Stimulated activated CD8-positive, alpha-beta memory T cell treated with anti-CD3 and anti-CD28 coated beads, Interleukin-7, amount 100 ng/mL, for 4 hours (primary cell): ENCODE measurements at places on chromosomes 7 and 10.

DNA sequence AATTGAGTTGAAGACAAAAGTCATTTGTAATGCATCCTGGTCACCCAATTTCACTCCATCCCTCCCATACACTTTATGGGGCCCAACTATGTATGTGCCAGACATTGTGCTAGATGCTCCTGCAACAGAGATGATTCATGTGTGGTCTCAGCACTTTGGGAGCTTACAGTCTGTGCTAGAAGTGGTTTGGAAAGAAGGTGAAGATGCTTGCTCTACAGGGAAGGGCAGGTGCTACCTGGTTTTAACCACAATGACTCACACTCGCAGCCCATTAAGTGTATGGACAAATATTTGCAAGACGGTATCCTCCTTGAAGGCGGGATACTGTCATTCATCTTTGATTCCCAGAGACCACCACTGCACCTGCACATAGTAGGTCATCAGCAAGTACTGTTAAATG is 257.6 kb downstream of the OTUD1 start:
- no peak for DNase-seq

GRCh38 chr7:29414216-29414615 is 149.4 kb upstream of the PRR15 start:
- no peak for DNase-seq

- DNase-seq = no peak
Measured at GRCh38 chr7:34158368-34159153, 253.2 kb downstream of the BMPER start.

GRCh38 chr10:119673271-119673670 is 22.1 kb downstream of the BAG3 start:
- DNase-seq = no peak

GRCh38 chr10:107032700-107033401 is 131.7 kb downstream of the SORCS1 start:
- no peak for DNase-seq

- no peak for DNase-seq
Measured at GRCh38 chr7:131937868-131938267, 381.4 kb upstream of the PODXL start.

GRCh38 chr10:121503587-121504051 is 94.6 kb downstream of the FGFR2 start:
- DNase-seq = no peak

DNA sequence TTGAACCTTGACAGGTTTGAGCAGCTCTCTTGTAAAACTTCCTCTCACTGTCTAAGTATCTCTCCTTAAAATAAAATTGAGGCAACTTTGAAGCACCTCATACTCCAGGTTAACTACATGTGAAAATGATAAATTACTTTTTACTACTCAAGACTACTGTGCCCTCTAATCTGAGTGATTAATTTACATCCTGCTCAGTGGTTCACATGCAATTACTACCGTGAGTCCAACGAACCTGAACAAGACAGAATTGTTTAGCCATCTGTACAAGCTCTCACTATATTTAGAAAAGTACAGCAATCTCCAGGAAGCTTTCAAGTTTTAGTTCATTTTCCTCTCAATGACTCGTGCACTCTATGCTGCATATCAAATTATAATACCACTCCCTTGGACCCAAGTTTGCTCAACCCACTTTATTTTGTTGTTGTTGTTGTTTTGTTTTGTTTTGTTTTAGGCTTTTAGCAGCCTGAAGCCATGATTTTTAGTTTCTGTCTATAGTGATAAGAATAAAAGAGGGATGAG is 21.2 kb downstream of the PDE1C start:
- no peak for DNase-seq

DNA sequence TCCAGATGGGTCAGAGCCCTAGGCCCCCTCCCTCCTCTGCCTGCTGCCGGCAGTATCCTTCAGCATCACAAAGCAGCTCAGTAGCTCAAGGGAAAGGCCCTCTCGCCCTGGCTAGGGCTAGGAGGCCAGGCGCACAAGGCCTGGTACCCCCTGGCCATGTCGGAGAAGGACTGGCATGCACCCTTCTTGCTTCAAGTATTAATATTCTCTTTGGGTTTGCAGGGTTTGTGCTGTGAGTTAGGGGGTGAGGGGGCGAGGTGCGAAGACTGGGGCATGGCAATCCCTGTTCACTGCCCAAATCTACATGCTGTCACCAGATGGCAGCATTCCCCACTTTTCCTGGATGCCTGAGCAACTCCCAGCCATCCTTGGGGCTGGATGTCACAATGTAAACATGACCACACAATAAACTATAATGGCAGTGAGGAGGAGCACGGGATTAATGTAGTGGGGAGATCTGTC is 105.2 kb downstream of the NEURL1 start:
- DNase-seq = no peak

DNA sequence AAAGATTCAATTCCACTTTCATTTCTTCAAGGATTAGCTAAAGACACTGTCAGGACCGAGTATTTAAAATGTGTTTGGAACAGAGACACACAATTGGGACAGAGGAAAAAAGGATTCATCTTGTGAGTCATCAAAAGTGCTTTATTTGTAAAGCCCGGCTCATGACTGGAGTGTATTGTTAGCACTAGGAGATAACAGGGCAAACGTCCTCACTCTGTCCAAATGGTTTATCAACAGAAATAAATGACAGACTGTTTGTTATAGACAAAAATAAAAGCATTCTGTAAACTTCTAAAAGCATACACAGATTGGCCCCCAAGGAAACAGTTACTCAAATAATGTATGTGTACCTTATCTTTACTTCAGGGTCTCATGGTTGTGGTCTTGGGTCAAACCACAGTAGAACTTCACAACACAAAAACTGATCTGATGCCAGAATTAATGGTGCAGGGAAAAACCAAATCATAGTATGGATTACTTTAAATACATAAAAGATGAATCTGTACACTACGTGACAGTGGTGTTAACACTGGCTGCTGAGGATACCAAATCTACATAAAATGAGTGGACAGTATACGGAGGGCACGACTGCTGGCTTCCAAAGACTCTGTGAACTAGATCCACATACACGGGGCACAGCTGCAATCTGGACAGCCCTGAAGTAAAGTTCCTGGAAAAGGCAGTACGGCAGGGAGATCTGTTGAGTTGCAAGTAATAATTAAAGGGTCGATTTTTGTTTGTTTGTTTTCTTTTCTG is 179.4 kb downstream of the PIP4K2A start:
- no peak for DNase-seq

DNA sequence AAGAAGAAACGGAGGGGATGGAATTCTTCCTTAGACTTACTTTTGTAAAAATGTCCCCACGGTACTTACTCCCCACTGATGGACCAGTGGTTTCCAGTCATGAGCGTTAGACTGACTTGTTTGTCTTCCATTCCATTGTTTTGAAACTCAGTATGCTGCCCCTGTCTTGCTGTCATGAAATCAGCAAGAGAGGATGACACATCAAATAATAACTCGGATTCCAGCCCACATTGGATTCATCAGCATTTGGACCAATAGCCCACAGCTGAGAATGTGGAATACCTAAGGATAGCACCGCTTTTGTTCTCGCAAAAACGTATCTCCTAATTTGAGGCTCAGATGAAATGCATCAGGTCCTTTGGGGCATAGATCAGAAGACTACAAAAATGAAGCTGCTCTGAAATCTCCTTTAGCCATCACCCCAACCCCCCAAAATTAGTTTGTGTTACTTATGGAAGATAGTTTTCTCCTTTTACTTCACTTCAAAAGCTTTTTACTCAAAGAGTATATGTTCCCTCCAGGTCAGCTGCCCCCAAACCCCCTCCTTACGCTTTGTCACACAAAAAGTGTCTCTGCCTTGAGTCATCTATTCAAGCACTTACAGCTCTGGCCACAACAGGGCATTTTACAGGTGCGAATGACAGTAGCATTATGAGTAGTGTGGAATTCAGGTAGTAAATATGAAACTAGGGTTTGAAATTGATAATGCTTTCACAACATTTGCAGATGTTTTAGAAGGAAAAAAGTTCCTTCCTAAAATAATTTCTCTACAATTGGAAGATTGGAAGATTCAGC is 158.7 kb upstream of the LANCL2 start:
- DNase-seq = no peak

DNA sequence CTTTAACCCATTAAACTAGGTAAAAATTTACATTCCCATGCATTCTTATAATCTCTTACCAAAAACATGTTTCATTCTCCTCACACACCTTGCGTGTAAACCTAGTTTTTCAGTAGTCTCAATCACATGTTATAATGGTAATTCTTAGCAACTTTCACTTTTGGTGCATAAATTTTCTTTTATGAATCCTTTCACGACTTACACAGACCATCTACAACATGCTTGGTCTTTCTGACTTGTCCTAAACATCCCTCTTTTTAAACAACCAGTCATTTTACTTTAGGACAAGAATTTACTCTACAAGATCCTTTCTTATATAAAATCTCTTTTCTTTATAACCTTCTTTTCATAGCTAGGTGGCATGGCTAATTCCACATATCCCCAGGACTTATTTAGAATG is 25.8 kb downstream of the FBXL13 start:
- DNase-seq = no peak

GRCh38 chr7:12738665-12739064 is 51.2 kb downstream of the ARL4A start:
- no peak for DNase-seq

DNA sequence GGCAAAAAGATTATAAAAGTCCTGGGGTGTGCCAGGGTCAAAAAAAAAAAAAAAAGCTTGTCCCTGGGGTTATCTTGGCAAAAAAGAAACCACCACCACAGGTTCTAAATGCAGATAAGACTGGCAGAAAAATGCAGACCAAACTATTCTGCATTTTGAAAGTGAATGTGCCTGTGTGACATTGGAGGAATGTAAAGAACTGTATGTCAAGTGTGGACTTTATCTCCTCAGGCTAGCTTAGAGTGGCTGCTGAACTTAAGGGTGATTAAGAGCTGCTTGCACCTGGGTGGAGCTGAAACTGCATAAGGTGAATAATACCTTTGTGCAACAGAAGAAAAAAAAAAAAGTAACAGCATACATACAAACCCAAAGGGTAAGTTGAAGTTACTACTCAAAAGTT is 1.3 kb upstream of the NAPEPLD start:
- no peak for DNase-seq

GRCh38 chr10:48740988-48741387 is 56.3 kb downstream of the WDFY4 start:
- DNase-seq = no peak

DNA sequence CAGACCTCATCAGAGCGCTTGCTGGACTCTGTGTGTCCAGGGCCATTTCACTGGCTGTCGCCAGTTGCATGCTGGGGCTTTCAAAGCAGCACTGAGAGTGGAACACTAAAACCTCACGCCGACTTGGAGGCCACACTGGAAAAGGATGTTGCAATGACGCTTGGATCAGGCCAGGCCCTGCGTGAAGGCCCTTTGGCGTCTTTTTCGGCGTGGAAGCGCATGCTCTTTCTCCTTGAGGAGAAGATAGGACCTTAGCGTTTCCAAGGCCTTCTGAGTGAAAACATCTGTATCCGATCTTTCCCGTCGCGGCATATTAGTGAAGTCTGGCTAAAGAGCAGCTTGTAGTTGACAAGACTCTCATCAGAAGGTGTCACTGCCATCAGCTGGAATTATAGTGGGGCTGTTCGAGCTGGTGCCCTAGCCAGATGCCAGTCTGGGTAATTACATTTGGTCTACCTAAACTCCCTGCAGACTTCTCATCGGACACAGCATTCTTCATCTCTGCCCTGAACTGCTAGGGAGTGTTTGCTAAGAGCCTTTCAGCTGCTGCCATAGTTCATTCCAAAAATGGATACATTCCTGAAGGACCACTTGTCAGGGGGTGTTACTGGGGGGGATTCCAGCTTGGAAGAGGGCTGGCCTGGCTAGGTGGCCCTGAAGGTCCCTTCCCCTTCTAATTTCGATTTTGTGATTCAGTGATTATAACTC is 167.7 kb upstream of the TCF7L2 start:
- no peak for DNase-seq

DNA sequence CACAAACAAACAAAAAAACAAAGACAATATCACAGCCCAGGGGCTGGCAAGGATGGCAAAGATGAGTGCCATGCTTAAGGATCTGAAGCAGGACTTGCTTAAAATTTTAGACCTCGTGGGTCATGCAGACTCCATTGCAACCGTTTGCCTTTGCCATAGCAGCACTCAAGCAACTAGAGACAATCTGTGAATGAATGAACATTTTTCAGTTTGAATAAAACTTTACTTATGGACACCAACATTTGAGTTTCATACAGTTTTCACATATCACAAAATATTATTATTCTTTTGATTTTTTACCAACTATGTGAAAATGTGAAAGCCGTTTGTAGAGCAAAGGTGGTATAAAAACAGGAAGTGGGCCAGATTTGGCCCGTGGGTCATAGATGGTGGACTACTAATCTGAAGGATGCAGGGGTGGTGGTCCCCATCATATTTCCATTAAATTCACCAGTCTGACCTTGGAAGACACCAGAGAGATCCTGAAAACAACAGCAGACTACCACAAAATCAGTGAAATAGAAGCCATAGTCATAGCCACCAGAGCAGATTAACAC is 8.3 kb upstream of the RBM17 start:
- no peak for DNase-seq

- DNase-seq = no peak
Measured at GRCh38 chr7:38105874-38106483, 72.1 kb upstream of the STARD3NL start.

- DNase-seq = no peak
Measured at GRCh38 chr7:13897819-13898218, 91.6 kb downstream of the ETV1 start.

DNA sequence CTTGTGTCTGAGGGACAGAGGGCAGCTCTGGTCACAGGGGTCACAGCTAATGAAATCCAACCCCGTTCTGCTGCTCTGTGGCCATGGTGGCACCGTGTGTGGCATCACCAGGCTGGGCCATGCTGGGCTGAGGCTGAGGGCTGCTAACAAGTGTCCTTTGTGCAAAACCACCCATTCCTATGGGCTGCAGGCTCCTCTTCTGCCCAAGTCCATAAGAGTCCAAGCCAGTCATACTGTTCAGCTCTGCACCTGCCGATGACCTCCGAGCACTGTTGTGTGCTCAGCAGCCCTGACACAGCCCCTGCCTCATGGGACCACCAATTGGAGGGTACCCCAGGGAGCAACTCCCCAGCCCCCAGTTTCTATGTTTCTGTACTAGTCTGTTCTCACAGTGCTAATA is 133.1 kb downstream of the WDR11 start:
- no peak for DNase-seq

DNA sequence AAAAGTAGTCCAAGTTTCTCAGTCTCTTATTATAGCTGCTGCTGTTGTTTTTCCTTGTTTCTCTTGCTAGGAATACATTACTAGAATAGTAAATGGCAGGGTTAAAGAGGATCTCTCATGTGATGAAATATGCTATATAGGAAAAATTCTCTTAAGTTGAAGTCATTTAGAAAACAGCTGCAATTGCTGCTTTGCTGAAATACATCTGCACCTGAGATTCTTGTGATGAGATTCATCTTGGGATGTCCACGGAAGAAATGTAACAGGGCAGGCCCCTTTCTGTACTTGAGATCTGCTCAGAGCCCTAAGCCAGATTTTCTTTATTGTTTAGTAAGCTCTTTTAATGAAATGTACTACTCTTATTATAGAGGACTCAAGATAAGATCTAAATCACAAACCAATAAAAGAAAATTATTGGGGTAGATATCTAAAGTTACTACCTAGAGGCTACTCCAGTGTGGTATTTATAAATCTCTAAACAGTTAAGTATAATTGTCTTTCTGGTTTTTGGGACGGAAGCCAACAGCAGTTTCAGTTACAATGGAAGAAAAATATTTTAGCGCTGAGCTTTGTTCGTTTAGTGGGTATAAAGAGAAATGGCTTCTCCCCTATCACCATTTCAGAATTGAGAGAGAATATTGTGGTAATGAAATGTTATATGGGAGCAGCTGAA is 701.5 kb downstream of the KCNMA1 start:
- no peak for DNase-seq
